Right cardiac atrium (tissue), 5 donors: ENCODE measurements at places on chromosomes 5 and 9. TPM values are rescaled to one million over a fixed set of nuclear protein-coding genes. Genes with fewer than 3 reads are reported as not detected.

Gene ITK
- total RNA-seq: 0.62 TPM

Gene TAS2R1
- total RNA-seq: not detected

Gene NR2F1
- 22.1 TPM for total RNA-seq

Gene FAM221B
- not detected for total RNA-seq

Gene PCDHB11
- 2.2 TPM for total RNA-seq

Gene HIGD2A
- total RNA-seq: 164 TPM

Gene C9orf50
- total RNA-seq: not detected

Gene DMRT3
- total RNA-seq: not detected

Gene OR2S2
- total RNA-seq: not detected

Gene ARHGEF37
- 20.6 TPM for total RNA-seq

- peak; percentile 89 for DNase-seq
Observed at GRCh38 chr9:134408389-134408788, 82.1 kb downstream of the RXRA start.

DNA sequence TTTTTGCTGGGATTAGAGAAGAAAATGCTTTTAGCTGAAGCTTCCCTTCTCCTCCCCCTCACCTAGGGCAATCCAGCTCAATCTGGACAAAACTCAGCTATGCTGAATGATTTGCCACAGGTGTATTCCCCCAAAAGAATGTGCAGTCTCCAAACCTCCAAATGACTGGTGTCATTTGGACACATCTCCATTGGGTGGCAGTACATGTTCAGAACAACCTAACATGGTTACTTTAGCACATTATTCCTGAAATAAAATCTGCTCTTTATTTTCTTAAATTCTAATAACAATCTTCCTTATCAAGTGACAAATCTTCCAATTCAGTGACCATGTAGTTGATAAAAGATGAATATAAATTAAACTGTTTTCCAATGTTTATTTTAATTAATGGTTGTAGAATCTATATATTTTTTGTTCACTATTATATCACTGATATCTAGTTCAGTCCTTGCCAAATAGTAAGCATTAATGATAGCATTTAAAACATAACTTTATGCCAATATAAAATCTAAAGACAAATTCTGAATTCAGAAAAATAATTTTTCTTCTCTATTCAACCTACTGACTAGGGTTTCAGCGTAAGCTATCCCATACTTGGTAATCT, 61.3 kb upstream of the MOCS2 start:
- no peak for DNase-seq

DNA sequence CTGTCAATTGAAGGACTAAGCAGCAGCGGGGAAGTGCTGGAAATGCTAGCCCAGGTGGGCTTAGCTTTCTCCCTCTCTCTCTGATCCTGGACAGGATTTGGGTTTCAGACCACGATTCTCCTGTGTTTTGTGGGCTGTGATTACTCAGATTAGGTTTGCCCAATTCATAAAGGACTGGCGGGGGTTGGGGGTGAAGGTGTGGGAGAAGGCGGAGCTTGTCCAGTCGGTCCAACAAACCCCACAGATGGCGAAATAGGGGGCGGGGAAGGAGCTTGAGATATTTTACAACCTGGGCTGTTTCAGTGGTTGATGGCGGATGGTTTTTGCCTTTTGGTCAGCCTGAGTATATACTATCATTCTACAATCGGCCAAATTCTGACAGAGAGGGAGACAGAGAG, 35.2 kb downstream of the PCDHAC2 start:
- DNase-seq: no peak

DNA sequence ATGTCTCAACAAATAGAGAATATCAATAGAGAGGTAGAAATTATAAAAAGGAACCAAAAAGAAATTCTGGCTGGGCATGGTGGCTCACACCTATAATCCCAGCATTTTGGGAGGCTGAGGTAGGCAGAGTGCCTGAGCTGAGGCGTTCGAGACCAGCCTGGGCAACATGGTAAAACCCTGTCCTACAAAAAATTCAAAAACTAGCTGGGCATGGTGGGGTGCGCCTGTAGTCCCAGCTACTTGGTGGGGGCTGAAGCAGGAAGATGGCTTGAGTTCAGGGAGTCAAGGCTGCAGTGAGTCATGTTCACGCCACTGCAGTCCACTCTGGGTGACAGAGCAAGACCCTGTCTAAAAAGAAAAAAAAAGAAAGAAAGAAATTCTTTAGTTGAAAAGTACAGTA, 24.9 kb downstream of the IPPK start:
- DNase-seq: no peak

DNA sequence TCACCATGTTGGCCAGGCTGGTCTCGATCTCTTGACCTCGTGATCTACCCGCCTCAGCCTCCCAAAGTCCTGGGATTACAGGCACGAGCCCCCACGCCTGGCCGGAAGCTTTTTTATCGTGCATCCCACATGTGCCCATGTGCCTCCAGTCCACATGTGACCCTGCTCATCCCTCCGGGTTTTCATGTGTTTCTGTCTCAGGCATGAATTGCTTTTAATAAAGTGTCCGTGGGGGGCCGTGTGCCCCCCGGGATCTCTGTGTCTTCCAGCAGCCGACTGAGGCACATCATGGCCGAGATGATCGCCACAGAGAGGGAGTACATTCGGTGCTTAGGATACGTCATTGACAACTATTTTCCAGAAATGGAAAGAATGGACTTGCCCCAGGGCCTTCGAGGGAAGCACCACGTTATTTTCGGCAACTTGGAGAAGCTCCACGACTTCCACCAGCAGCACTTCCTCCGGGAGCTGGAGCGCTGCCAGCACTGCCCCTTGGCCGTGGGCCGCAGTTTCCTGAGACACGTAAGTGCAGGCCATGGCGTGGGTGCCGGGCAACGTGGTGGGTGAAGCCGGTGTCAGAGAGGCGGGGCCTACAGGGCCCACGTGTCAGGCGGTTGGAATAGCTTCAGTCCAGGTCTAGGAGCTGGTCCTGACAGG, 22.1 kb upstream of the LRRC14B start:
- DNase-seq: peak; percentile 93

DNA sequence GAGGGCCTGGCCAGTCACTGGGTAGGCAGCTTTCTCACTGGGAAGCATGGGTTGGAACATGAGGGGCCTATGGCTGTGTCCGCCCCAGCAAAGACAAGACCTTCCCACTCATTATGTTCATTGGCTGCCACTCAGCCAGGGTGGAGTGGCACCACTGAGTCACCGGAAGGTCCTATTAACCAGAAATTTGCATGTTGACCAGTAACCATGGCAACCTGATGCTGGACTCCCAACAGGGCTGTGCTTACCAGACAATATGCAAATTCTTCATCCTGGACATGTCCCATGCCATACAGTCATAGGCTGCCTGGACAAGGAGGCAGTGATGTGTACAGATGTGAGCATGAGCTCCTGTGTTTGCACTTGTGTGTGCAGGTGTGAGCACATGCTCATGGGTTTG, 66.7 kb downstream of the PSD2 start:
- DNase-seq: no peak

GRCh38 chr5:176466245-176466871, 18.2 kb downstream of the FAF2 start:
- DNase-seq: no peak

DNA sequence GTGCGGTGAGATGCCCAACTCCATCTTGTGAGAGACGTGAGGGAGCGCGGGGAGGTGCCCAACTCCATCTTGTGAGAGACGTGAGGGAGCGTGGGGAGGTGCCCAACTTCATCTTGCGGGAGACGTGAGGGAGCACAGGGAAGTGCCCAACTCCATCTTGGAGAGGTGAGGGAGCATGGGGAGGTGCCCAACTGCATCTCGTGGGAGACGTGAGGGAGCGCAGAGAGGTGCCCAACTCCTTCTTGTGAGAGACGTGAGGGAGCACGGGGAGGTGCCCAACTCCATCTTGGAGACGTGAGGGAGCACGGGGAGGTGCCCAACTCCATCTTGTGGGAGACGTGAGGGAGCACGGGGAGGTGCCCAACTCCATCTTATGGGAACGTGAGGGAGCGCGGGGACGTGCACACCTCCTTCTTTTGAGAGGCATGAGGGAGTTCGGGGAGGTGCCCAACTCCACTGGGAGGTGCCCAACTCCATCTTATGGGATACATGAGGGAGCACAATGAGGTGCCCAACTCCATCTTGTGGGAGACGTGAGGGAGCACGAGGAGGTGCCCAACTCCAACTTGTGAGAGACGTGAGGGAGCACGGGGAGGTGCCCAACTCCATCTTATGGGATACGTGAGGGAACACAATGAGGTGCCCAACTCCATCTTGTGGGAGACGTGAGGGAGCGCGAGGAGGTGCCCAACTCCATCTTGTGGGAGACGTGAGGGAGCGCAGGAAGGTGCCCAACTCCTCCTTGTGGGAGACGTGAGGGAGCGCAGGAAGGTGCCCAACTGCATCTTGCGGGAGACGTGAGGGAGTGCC, 235.4 kb downstream of the CACNA1B start:
- peak; percentile 16 for DNase-seq

DNA sequence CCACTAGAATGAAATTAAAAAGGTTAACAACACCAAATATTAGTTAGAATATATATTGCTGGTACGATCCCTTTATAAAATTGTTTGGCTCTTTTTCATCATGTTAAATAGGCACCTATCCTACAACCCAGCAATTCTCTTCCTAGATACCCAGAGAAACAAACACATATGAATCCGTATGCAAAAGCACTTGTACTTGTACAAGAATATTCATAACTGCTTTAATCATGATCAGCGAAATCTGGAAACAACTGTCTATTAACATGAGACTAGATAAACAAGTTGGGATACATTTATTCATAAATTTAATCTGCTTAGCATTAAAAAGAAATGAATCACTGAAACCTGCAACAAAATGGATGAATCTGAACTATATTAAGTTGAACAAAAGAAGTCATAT, 113.7 kb upstream of the MAP1B start:
- no peak for DNase-seq

GRCh38 chr9:591292-591691, 250.2 kb upstream of the DMRT1 start:
- DNase-seq: peak; percentile 67

DNA sequence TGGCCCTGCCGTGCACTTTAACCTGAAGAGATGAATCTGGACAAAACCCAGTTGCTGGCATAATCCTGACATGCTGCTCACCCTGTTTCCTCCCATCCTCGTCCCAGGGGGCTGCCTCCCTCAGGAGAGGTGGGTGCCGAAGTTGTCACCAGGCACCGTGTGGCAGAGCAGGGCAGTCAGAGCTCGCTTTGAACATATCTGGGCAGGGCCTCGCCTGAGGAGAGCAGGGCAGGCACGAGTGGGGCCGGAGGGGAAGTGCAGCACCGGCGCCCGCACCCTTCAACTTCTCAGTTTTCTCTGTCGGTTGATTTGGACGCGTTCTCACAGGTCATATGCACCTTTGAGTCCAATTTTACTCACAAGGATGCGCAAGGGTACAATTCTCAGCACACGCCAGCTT, 141.1 kb upstream of the PHYKPL start:
- peak; percentile 34 for DNase-seq

GRCh38 chr5:81393430-81393782, 528 bp downstream of the ACOT12 start:
- no peak for DNase-seq

DNA sequence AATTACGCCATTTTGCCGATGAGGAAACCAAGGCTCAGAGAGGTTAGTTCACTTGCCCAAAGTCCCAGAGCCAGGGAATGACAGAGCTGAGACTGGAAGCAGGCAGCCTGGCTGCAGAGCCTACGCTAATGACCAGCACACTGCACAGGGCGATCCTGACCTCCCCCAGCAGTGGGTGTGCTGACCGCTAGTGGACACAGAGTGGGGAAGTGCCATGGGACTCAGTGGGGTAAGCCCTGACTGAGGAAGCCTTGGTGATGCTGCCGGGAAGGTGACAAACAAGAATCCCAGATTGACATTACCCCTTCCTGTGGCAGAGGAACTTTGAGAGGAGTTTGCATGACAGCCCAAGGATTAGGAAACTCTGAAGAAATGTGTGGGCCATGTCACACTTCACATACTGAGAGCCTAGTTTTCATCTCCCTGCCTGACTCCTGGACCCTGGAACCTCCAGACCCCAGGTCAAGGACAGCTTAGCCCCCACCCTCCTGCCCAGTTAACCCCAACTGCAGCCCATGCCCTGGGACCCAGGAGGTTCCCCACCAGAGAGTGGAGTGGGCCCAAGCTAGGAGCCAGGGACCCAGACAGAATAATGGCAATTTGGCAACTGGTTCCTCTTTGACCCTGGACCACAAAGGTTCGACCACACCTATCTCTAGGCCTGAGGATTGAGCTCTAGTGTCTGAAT, 19.7 kb upstream of the CSF1R start:
- no peak for DNase-seq

DNA sequence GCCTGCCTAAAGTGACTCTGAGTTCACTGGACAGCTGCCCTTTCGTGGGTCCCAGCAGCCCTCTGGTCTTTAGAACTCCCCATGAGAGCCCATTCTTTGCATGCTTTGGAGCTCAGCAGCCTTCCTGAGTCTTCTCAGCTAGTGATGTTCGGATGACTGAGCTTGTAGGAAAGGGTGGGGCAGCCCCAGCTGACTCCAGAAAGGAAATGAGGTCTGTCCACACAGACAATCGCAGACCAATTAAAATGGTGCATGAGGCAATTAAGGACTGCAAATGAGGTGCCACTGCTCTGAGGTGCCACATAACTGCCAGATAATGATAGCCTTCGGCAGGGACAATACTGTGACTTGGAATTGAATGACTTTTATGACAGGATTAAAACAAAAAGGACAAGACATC, 25.4 kb upstream of the TOMM5 start:
- no peak for DNase-seq

- no peak for DNase-seq
Observed at GRCh38 chr5:7391814-7392692, 3.9 kb upstream of the ADCY2 start.

- no peak for DNase-seq
Observed at GRCh38 chr5:90861843-90862586, 303.4 kb downstream of the ADGRV1 start.

DNA sequence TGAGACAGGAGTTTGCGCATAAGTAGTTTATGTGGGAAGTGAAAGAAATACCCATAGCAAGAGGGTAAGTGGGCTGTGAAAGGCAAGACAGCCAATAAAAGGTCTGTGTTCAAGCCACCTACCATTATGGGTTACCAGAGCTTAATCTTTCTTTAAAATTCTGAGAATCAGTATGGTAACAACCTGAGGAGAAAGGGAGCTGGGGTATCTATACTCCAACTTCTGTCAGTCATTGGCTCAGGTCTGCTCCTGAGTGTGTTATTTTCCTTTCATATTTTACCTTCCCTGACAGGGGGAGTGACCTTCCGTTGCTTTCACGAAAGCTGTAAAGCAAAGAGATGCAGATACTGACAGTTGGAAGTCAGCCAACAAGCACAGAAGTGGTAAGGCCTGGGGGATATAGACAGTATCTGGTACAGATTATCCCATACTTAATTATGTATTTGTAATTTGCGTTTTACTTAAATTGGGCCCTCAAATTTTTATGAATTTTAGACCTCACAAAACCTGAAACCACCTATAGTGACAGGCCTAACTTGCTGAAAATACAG, 233.4 kb downstream of the RAB3C start:
- DNase-seq: no peak

- no peak for DNase-seq
Observed at GRCh38 chr5:80439213-80439612, 31.3 kb downstream of the ZFYVE16 start.

- no peak for DNase-seq
Observed at GRCh38 chr9:115167175-115167574, 49.2 kb upstream of the TNC start.
